ENCODE measurements at places on chromosomes 12 and 14. TPM values are rescaled to one million over a fixed set of nuclear protein-coding genes. Genes with fewer than 3 reads are reported as not detected.

DNA sequence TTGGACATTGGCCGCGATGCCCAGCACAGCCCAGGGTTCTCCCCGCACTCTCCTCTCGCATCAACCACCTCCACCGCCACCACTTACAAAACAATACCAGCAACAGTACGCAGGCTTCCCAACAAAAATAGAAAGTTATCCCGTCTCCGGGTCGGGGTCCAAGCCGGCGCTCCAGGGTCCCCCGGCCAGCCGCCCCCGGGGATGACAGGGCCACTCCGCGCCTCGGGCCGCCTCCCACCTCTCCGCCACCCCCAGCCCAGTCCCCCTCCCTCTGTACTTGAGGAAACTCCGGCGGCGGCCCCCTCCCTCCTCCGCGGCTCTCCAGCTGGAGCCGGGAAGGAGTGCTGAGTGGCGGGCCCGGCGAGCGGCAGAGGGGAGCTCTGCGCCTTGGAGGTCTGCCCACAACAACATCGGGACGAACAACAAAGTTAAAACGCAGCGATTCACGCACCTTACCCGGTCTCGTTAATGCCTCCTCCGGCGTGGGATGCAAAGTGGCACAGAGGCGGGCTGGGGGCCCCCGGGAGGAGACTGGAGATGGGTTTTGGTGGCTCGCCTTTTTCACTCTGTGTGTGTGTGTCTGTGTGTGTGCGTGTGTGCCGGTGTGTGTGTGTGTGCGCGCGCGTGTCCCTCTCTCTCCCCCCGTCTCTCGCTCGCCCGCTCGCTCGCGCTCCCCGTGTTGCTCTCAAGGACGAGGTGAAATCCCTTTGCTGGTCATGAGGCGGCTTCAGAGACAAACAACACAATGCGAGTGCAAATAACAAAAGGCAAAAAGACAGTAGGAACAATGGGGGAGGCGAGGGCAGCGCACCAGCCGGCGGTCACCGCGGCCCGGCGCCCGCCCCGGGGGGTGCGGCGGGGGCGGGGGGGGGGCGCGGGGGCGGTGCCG is 386.8 kb downstream of the BCAT1 start:
- DNase-seq, result peak; percentile 70

The TPH2 gene
- polyA plus RNA-seq, result not detected

- no peak for DNase-seq
Measured at GRCh38 chr12:78671295-78671694, 193.3 kb upstream of the SYT1 start.

DNA sequence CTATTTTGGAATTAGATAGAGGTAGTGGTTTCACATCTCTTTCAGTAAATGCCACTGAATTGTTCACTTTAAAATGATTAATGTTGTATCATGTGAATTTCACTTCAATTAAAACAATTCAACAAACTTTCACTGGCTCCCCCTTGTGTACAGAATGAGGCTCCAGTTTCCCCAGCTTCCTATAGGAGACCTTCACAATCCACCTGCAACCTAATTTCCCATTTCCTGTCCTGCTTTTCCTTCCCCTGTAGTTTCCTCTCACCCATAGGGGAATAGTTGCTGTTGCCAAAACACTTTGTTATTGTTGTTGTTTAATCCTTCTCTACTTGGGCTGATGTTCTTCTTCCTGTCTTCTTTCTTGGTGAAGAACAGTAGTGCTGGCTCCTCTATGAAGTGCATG is 59.8 kb downstream of the NPAS3 start:
- no peak for DNase-seq

DNA sequence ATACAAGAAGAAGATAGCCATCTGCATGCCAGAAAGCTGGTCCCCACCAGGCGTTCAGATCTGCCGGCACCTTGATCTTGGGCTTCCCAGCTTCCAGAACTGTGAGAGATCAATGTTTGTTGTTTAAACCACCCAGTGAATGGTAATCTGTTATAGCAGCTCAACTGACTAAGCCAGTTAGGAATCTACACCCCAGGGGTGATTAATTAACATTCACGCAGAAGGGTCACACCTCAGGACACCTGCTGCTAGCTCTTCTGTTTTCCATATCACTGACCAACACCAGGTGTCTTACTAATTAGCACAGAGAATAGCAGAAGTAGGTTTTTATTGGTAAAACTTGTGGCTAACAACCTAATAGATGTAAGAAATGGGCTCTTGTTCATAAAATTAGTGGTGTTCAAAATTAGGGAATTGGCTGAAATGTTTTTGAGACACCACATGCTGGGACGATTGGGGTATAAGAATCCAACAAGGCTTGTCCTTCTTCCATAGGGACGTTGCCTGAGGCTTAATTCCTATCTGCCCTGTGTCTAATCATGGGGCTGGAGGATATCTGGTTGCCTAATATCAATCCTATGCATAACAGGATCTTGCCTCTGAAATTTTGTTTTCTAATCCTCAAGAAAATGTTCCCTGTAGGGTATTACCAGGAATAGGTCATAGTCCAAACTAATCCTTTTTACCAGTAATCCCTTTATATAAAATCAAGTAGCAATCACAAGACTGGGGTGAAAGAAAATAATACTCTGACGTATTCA is 42.0 kb upstream of the CHST11 start:
- DNase-seq, result no peak

GRCh38 chr12:69879007-69879960 is 54.3 kb downstream of the MYRFL start:
- DNase-seq, result peak; percentile 84

GRCh38 chr14:98932431-98933325 is 339.3 kb downstream of the BCL11B start:
- no peak for DNase-seq
